ENCODE measurements at places on chromosomes 3 and 15. TPM values are rescaled to one million over a fixed set of nuclear protein-coding genes. Genes with fewer than 3 reads are reported as not detected.

DNA sequence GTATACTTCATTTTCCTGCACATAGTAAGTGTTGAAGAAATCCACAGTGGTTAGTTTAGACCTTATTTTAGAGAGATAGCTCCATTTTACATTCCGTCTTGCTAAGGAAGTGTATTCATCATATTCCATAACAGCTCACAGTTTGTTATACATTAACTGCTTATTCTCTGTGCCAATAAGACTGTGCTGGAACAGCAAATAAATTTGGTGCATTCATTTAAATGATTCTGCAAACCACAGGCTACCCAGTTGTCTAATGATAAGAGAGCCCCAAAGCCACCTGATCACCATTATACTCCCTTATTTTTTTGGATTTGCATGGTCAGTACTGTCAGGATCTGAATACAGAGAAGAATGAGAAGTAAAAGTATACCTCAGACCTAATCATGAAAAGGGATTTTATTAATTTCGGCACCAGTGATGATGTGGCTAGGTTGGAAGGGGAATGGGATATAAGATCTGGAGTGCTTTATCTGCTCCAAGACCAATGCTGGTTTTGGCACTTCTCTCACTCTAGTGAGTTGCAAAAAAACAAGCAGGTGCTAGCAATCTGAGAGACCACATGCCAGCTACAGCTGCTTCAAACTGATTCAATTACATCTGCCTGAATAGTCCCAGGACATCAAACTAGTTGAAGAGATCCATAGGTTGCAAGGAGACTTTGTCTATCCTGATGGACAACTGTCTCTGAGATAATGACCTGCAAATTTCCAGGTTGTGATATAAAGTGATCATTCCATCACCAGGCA, 254.8 kb downstream of the ZBTB20 start:
- no peak for DNase-seq

DNA sequence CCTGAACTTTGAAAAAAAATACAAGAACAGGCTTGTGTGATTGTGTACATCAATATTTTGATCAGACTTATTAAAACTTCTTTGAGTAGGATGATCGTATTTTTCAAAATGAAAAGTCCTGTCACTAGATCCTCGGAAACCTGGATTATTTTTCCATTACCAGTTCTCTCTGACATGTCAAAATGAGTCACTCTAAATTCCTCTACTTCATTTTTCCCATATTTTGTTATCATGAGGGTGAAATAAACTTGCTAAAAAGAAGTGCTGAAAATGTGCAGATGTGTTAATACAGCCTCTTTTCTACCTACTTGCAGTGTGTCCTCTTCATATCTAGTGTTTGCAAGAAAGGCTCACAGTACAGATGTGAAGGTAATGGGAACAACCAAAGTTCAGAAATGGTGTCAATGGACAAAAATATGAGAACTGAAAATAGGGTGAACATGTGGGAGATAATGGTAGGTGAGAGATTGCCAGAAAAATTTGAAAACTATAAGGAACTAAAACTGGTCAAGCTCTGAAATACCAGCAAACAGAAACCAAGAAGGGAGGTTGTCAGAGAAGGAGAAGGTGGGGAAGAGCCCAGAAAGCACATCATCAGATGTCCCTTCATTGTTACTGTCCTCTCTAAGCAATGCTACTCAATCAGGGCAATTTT, 108.2 kb downstream of the EOMES start:
- no peak for DNase-seq

DNA sequence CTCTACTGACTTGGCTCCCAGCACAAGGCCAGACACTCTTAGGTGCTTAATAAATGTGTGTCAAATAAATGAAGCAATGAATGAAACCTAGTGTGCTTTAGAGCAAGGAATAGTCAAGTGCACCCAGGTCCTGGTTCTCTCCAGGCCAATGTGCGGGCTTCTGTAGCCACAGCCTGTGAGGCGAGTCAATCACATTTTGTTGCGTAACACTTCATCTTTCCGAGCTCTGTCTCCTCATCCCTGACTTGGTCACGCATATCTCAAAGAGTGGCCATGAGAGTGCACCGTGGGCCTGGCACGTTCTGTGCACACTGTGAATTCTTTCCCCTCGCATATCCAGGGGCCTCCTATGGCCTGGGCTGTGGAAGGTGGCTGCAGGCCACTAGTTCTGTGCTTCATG, 11.4 kb upstream of the SH3GL3 start:
- DNase-seq, result no peak

- no peak for DNase-seq
These were observed 24.6 kb downstream of the TRIP4 start for GRCh38 chr15:64412216-64412615.

Gene SKOR1
- 0.11 TPM for total RNA-seq

Gene KLHDC8B
- total RNA-seq, result 27.7 TPM

Gene LRRC31
- total RNA-seq, result not detected

Gene SOX14
- total RNA-seq, result 1.2 TPM
